ENCODE measurements at places on chromosomes 16 and 17.

- DNase-seq, result no peak
These were observed 1.5 kb upstream of the SPAG7 start for GRCh38 chr17:4969047-4969550.

DNA sequence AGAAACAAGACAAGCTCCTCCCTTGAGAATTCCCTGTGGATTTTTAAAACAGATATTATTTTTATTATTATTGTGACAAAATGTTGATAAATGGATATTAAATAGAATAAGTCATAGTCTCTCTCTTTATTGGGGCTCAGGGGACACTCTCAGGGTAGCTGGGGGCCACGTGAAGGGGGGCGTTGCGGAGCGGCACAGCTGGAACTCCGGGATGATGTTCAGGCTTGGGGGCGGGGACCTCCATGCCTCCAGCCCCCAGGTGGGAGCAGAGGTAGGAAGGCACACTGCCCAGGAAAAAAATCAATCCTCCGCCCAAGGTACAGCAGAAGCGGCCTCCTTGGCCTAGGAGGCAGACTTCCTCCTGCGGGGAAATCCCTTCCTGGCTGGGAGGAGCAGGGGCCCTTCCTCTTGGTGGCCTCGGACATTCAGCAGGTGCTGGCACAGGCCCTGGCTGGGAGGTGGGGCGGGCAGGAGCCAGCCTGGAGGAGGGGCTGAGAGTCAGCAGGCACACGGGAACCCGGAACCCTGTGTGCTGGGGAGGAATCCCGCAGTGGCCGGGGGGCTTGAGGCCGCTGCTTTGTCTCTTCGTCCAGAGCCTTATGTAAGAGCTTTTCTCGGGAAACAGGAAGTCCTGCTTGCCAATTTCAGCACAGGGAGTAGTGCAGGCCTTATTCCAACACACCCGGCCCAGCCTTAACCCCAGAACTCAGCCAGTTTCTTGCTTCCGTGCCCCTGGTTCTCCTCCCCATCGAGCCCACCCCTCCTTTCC is 591 bp upstream of the TNFSF13 start:
- DNase-seq, result peak; percentile 72

- DNase-seq, result no peak
These were observed 119.8 kb downstream of the CCT6B start for GRCh38 chr17:34841467-34841866.

DNA sequence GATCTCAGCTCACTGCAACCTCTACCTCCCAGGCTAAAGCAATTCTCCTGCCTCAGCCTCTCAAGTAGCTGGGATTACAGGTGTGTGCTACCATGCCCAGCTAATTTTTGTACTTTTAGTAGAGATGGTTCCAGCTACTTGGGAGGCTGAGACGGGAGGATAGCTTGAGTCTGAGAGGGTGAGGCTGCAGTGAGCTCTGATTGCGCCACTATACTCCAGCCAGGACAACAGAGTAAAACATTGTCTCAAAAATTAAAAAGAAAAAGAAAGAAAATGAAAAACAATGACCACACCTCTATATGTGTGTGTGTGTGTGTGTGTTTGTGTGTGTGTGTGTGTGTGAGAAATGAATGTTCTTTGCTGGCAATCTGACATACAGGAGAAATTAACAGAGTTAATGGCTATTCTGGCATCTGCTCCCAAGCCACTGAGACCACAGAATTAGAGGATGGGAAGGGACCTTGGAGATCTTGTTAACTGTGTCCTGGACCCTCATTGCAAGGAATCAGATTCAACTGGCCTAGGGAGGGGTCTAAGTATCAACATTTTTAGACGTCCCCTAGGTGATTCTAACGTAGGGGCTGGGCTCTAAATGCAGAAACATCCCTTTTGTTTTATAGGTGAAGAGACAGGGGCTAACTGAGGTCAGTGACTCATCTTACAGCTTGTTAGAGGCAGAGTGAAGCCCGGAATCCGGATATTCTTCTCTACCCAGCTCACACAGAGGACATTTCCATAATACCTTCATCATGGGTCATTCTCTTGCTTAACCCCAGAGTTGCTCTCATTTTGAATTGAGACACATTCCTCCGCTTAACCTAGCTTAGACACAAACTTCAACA is 16.4 kb upstream of the MARCHF10 start:
- DNase-seq, result no peak

DNA sequence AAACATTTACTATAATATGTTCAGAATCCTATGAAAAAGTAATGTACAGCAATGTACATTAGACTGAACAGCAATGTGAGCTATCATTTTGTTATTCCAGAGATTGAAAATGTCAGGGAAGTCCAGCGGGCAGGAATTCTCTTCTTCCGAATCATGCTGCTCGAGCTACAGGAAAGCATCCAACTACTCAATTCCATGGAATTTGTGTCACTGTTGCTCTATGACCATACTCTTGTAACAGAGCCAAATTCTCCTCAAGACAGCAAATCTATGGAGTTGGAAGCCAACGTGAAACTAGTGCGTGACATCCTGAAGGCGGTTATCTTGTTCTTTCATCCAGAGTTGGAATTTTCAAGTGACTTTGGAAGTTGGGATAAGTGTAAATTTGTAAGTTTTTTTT is 24.8 kb upstream of the NSRP1 start:
- no peak for DNase-seq

GRCh38 chr16:20874088-20874581 is 26.0 kb downstream of the DCUN1D3 start:
- DNase-seq, result no peak
